ENCODE measurements at places on chromosomes 2 and 18.

GRCh38 chr2:213243189-213244044, 40.8 kb upstream of the SPAG16 start:
- no peak for DNase-seq

DNA sequence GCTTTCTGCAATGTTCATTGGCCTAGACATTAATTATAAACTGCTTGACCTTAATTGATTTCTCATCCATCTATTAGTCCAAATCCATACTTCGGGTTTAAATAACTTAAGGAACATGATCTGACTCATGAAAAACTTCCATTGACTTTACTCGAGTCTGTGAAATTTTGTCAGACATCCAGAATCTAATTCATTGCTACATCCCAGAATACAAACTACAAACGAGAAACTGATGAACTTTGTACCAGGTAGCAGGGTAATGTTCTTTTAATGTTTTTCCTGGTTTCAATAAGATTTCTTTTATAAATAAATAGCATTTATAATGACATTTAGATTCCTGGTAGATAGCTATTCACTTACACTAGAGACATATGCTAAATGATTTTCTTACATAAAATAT, 36.0 kb upstream of the IKZF2 start:
- DNase-seq: no peak

DNA sequence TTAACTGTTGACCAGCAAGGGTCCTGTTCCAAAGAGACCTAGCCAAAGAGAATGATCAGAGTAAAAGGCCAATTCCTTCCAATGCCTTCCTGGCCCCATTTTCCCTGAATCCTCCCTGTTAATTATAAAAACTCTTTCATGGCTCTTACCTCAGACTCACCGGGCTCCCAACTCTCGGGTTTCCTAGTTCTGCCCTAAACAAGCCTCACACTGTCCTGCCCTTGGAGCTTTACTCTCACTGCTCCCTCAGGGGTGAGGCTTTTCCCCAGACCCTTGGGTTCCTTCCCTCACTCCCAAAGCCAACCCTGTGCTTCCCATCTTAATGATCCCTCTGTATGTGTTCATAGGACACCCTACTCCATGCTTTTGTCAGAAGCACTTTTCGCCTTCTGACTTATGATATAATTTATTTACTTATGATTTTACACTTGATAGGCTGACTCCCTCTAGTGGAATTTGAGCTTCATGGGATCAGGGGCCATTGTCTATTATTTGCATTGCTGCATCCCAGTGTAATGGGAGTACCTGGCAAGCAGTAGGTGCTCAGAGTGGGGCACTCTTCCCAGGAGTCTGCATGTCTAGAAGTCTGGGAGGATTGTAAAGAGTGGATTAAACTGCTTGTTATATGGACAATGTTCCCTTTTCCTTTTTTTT, 29.9 kb upstream of the ZNG1B start:
- DNase-seq: no peak

DNA sequence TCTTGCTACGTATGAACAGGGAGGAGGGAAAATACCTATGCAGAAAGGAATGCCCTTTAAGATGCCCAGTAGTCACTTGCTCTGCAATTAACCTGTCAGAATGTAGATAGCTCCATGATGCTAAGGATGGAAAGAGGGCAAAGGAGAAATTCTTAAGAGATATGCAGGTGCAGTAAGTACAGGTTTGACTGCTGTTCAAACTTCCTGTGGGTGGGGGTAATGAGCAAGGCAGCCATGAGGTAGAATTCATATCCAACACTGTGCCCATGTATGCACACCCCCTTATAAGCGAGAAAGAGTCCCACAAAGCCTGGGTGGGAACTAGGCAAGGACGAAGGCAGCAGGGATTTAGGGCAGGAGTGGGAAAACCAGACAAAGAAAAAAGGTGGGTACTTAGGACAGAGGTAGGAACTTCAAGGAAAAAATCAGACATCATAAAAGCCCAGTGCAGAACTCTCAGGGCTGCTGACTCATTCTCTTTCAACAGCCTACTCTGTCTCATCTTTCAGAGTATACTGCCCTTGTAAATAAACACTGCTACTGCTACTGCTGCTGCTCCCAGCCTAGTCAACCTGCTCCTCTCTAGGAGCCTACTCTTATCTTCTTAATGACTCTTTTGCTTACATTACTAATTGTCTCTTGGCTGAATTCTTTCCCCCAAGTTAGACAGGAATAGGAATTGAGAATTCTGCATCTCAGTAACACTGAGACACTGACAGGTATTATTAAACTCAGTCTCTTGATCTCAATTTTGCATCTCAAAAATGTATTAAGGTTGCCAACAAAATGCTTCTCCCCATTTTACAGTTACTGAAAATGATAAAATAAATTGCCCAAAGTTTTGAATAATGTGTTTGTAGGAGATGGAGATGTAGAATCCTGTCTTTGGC, 189.0 kb downstream of the PTH2R start:
- DNase-seq: no peak

DNA sequence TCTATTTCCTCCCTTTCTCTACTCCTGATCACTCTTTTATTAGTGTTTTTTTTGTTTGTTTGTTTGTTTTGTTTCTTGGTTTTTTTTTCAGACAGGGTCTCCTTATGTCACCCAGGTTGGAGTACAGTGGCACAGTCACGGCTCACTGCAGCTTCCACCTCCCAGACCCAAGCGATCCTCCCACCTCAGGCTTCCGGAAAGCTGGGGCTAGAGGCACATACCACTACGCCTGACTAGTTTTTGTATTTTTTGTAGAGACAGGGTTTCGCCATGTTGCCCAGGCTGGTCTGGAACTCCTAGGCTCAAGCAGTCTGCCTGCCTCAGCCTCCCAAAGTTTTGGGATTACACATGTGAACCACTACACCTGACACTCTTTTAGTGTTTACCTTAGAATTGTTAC, 122.3 kb downstream of the ATL2 start:
- no peak for DNase-seq

GRCh38 chr2:151840216-151841046, 12.2 kb upstream of the ARL5A start:
- DNase-seq: no peak

- DNase-seq: no peak
Measured at GRCh38 chr18:45353530-45353929, 261.7 kb upstream of the SLC14A2 start.

DNA sequence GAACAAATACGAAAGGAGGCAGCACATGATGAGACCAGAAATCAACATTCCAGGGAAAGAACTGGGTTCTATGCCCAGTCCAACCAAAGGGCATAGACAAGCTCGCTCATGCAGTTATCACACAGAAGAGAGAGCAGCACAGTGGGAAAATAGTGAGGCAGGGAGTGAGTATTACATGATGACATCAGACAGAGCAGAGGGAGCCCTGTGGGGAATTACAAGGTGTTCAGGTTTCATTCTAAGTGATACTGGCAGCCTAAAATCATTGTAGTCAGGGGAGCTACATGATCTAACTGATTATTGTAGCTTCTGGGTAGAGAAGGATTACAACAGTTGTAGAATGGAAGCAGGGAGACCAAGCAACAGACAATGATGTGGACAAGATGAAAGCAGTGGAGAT, 658.5 kb downstream of the ARHGAP15 start:
- no peak for DNase-seq

- DNase-seq: peak; percentile 79
Measured at GRCh38 chr2:62216616-62217015, 20.7 kb downstream of the B3GNT2 start.

GRCh38 chr2:8312861-8313830, 368.7 kb upstream of the ID2 start:
- no peak for DNase-seq

GRCh38 chr18:10234912-10235660, 219.3 kb upstream of the APCDD1 start:
- DNase-seq: peak; percentile 68

DNA sequence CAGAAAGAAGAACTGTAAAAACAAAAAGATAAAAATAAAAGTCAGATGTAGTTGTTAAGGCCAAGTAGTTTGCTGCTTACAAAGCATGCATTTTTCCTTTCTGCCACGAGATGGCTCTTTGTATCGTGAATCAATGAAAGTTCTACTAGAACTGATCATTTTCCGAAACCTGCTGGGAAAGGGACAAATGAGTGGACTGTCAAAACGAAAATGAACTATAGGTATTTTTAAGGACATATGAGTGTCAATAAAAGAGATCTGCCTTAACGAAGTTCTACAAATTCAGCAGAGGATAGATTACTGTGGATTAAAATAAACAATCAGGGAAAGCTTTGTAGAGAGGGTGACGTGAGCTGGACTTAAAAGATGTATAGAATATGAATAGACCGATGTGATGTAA, 15.0 kb upstream of the ELOA2 start:
- DNase-seq: no peak

DNA sequence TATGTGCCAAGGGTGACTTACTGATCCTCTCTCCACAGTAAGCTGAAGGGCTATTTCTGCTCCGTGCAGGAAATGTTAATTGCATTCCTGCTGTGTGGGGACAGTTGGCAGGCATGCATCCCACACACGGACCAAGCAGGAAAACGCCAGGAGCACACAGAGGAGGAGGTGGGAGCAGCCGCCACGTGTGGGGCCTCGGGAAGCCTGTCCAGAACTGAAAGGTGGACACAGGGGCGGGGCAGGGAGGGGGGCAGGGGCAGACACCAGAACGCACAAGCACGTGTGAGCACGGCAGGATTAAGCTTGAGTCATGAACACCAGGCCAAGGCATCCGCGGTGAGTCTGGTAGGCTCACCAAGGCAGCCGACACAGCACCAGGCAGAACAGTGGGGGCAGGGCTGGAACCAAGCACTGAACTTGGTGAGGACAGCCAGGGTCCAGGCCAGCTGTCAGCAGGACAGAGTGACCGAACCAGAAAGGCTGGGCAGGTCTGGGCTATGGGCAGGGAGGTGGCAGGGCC, 177.1 kb downstream of the EIPR1 start:
- peak; percentile 12 for DNase-seq

- no peak for DNase-seq
Measured at GRCh38 chr2:139477618-139478017, 697.4 kb upstream of the NXPH2 start.

- DNase-seq: no peak
Measured at GRCh38 chr2:118061135-118061955, 26.9 kb upstream of the INSIG2 start.

GRCh38 chr2:61769093-61769675, 84.7 kb downstream of the FAM161A start:
- DNase-seq: no peak

DNA sequence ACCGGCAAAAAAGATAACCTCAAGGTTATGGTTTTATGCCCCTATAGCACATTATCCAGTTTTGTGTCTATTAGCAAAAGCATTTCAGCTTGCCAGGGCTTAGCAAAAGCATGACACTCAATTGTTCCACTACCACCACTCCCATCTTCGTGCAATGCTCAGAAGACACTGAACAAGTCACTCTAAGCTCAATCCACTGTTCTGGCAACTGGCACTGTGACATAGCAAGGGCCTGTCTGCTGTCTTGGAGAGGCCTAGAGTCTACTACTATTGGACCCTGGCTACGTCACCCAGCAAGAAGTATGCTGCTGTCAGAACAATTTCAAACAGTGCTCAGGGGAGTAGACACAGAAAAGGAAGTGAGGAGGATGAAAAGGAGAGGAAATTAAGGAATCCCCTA, 103.5 kb upstream of the PPP1CB start:
- DNase-seq: no peak

GRCh38 chr2:113799375-113799774, 42.9 kb upstream of the SLC35F5 start:
- DNase-seq: no peak

GRCh38 chr2:183068561-183068960, 10.0 kb upstream of the DUSP19 start:
- no peak for DNase-seq

- no peak for DNase-seq
Measured at GRCh38 chr18:29147944-29148343, 971.0 kb upstream of the CDH2 start.

DNA sequence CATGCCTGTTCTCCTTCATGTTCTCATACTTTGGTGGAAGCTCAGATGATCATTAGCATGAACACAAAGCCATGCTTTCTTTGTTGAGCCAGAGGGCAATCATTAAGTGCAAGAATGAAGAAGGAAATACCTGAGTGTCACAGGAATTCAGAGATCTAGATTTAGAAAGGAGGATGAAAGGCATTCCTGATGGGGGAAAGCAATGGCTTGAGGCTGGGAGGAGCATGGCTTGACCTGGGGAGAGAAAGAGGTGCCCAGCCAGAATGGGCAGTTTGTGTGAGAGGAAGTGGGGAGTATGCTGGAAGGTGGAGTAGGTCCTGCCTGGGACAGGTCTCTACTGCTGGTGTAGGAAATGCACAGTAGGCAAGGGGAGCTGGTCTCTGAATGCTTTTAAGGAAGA, 35.1 kb downstream of the SLC4A3 start:
- DNase-seq: no peak

- DNase-seq: no peak
Measured at GRCh38 chr2:237201461-237202287, 116.0 kb downstream of the COPS8 start.

- DNase-seq: peak; percentile 70
Measured at GRCh38 chr2:17791121-17791816, 25.0 kb upstream of the MSGN1 start.

DNA sequence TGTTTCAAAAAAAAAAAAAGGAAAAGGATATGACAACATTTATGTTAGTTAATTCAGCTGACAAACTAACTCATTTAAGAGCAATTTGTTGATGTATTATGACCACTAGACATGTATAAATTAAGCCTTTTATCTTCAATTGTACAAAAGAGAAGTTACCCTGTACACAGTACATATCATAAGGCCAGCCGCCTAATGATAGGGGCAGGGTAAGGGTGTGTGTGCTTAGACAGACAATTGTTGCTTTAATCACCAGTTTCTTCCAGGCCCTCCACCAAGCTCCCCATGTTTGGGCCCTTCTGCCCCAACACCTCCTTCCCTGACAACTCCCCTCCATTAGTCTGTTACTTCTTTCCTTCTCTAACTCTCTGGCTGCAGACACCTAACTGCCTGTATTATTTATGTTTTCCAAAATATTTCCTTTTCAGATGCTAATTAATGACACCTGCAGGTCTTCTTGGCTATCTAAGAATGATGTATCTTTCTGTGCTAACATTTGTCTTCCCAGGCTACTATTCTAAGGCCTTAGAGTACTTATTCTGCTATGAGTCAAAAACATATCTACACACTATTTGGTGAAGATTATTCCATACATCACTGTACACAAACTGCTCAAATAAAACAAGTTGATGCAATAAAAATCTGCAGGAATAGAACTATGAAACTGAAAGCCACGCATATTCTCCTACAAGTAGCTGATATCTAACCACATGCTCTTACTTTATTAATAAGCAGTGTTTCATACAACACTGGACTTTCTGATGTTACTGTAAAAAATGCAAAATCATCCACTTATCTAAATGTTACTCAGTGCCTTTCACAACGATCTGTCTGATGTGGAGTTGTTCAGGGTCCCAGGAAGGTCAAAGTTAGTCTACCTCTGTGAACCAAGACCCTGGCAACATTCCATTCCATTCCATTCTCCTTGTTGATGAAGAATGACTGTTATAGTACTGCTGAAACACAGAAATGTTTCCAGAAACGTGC, 26.4 kb downstream of the TMEM131 start:
- DNase-seq: no peak

All from BJ (cell line).